SK-N-SH (cell line): ENCODE measurements at places on chromosomes 1 and 21.

DNA sequence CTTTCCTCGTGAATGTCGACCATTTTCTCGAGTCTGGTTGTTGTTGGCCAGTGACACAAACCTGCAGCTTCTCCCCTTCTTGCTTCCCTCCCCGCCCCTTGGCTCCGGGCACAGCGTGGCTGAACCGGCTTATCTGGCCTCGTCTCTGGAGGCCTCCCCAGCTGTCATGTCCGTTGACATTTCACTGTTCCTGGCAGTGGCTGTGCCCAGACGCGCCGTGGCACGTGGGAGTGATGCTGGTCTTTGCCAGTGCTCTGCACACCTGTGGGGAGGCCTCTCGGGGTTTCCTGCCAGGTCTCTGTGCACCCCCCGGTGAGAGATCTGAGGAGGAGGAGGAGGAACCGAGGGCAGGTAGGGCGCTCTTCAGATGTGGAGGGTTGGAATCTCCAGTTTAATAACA is 23.7 kb downstream of the SKI start:
- DNase-seq: no peak

DNA sequence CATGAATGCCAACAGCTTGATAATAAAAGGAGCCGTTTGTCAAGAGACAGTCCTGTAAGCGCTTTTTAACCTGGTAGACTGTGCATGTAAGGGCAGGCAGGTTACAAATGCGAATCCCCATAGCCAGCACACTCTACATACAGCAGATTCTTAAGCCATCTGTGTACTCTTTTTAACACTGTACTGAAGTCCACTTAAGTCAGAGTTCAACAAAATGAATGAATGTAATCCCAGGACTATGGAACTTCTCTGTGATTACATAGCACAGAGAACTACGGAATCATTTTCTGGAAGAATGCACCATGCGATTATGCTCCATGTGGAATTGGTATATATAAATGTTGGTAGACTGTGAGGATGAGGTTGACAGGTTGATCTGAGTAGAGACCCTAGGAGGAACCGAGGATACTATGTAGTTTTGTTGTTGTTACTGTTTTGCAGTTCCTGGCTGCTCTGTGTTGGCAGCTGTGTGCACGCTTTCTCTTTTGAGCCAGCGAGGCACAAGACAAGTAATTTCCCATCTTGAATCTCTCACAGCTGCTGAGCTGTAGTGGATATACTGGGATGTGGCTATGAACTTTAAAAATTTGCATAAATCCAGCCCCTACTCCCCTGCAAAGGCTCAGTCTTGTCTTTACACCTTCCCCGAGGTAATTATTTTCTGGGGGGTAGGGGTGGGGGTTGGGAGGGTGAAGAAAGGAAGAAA is 21.9 kb downstream of the LRRC8D start:
- peak; percentile 23 for DNase-seq

GRCh38 chr1:31299365-31299764 is 2.5 kb downstream of the ZCCHC17 start:
- DNase-seq: no peak

DNA sequence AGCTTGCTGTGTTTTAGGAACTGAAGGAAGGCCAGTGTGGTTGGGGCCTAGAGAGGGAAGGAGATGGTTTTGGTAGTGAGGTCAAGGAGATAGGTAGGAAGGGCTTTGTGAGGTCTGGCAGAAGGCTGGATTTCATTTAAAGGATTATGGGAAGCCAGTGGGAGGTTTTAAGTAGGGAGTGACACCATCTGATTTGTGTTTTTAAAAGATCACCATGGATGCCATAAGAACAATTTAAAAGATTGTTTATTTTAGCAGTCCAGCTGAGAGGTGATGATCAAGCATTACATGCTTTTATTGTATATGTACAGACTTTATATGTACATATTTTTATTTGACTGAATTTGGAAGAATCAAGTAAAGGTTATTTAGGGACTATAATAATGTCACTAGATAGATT is 26.4 kb downstream of the RGL1 start:
- DNase-seq: no peak

DNA sequence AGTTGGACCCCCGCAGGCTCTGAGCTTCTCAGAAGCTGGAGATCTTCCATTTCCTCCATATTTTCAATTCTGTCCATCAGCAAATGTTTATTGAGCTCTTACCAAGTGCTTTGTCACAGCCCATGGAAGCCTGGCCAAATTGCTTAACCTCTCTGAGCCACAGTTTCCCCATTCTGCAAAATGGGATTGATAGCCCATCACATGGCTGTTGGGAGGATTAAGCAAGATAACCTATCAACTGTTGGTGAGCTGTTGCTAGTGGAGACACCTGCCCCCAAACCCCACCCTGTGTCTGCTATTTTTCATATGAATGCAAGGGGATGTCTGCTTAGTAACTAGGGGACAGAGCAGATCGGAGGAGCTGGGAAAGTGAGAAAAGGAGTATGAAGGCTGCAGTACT is 38.3 kb downstream of the CD34 start:
- DNase-seq: no peak

GRCh38 chr1:230507666-230508402 is 81.7 kb upstream of the PGBD5 start:
- no peak for DNase-seq

DNA sequence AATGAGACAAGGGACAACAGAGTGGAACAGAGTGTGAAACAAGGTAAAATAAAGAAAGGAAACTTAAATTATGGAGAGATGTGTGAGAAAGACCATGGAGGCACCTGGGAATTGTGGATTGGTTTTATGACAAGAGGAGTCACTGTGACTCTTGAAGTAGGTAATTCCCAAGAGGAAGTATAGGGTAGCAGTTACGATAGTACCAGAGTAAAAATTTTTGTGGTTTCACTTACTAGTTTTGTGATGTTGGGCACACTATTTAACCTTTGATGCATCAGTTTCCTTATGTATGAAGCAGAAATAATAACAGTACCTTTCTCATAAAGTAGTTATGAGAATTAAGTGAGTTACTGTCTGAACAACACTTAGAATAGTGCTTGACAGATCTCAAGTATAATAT is 267.9 kb upstream of the DPYD start:
- no peak for DNase-seq

- DNase-seq: no peak
These were observed 92.6 kb downstream of the PAX7 start for GRCh38 chr1:18723206-18723605.

DNA sequence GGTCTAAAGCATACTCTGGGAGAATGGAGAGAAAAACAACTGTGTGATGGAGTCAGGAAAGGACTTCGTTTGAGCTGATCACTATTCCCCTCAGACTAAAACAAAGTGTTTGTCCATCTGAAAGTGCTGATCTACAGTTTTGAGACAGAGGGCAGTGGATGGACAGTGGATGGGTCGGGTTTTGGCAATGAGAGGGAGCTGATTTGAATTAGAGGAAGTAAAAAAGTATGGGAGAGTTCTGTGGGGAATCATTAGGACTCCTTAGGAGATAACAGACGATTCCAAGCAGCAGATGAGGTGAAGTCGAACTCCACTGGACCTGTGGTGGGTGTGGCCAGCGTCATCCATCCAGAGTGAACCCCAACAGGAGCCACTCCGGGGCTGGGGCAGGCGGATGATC is 62.3 kb downstream of the PTGS2 start:
- DNase-seq: no peak

DNA sequence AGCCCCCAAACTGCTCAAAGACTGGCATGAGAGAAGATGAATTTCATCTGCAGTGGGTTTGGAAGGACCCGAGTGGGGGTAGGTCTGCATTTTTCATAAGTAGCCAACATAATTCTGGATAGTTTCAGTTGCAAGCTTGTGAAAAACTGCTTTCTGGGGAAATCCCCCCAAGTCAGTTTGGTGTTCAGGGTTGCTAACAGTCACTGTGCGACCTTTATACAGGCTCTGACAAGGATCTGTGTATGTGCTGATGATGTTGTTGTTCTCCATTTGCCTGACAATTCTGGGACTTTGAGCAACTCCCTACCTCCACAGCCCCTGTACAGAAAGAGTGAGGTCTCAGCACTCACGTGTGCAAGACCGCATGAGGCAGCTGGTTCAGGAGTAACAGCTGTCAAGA is 87.9 kb downstream of the SUSD4 start:
- no peak for DNase-seq

DNA sequence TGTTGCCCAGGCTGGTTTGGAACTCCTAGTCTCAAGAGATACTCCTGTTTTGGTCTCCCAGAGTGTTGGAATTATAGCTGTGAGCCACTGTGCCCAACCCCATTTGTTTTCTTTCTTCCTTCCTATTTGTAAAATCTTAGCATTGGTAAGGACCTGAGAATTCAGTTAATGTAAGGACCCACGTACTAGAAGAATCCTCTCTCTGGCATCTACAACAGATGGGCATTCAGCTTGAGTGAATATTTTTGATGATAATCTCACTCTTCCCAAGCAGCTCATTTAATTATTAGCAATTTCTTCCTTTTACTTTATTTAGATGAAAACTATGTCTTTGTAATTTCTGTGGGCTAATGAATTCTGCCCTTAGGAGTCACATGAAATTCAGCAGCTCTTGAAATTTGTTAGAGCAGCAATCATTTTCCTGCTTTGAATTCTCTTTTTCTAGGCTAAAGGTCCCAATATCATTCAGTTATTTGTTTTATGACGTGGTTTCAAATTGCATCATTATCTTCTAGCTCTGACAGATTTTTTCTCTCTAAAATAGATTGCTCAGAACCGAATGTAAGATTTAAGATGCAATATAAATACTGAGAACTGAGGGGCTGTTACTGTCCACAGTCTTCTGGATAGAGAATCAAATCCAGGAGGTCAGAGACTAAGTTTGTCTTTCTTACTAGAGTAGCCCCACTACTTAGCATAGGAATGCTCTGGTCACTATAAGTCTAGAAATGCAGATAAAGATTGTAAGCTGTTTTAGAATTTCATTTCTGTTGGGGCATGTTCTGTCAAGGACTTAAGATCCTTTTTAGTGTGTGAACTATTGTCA is 59.4 kb downstream of the EPB41 start:
- DNase-seq: peak; percentile 9

DNA sequence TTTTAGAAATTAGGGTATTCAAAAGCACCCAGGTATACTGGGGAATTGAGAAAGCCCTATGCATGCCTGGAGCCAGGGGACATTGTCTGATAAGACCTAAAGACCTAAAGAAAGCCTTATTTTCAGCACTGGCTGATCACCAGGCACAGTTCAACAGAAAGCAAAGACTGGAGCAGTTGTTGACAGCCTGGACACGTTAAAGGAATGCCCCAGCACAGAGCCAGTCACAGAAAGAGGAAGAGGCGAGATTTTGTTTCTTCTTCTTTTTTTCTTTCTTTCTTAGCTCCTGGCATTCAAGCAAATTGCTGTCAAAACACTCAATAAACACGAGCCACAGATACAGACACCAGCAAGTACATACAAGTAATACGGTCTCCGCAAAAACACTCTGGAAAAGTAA is 40.4 kb downstream of the RNF187 start:
- no peak for DNase-seq

DNA sequence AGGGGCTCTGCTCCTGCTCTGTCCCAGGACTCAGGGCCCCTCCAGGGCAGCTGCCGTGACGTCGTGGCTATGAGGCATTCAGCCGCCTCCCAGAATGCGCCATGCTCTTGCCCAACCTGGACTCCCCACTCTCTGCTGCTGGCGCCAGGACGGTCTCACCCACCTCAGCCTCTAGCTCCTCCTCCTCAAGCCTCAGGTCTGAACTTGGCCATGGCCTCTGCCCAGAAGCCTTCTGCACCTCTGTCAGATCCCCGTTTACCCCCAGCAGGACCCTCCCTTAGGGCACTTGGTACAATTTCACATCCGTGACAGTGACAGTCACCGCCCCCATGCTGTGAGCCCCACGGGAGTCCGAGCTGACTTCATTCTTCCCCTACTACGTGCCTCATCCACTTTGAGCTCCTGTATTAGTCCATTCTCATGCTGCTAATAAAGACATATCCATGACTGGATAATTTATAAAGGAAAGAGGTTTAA is 4.9 kb downstream of the CSTB start:
- DNase-seq: no peak

DNA sequence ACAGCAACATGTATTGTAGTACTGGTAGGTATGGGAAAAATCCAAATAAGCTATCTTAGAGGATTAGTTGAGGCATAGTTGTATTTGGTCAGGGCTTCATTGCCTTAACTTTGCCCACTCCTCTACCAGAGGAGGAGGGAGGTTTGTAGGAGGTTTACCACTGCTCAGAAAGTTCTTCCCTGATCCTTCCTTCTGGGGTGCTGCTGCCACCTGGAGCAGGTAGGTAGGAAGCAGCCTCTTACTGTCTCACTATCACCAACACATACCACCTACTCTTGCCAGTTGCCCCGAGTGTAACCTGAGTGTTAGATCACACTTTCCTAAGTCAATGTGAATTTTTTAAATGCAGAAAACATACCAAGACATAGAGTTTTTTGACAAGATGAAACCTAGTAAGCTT is 24.1 kb upstream of the ZSWIM5 start:
- no peak for DNase-seq

DNA sequence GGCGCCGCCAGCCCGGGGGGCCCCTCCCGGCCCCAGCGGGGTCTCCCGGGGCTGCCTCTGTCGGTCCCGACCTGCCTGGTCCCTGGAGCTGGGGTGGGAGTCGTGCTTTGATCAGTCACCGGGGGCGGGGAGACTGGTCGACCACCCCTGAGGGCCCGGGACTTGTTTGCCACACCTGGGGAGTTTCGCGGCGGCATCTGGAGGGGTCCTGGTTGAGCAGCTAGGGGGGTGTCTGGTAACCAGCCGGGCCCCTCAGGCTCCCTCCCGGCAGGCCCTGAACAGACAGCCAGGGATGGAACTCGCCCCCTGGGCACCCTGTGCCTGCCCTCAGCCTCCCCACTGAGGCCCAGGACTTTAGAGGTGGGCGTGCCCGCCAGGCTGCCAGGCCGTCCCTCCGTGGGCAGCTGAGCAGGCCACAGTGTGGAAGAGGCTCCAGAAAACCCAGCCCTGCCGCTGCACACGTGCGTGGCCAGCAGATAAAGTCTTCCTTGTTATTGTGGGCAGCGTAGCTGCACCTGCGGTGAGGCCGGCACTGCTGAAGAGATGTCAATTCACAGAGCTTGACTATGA is 13.3 kb upstream of the SAMD11 start:
- peak; percentile 41 for DNase-seq

- no peak for DNase-seq
These were observed 72.2 kb upstream of the LYST start for GRCh38 chr1:235938709-235939479.

DNA sequence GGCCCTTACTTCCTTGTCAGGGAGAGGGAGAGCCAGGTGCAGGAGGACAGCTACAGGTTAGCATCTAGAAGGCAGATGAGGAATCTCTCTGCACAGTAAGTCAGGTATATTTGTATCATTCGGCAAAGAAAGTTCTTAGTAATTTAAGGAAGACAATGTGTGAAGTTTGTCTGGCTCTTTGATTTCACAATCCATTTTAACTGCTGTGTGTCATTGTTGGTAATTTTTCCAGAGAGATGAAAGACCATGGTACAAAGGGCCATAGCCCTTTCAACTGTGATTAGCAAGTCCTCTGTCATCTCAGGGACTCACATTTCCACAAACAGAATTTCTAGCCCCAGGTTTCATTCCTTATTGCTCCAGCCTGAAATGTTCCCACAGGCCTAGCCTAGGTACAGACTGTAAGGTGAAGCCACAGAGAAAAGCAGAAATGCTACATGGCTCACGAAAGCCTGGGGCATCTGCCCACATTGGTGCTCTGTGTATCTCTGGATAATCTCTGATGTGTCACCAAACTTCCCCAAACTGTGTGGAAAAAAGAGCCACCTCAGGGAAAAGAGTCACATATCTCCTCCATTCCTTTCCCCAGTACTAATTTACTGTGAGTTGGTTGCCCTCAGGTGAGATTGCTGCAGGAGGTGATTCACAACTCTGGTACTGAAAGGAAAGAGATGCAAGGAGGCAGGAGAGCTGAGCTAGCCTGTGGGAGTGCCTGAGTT is 70.6 kb downstream of the SYT6 start:
- DNase-seq: no peak
